ENCODE measurements at places on chromosomes 1 and 21.

DNA sequence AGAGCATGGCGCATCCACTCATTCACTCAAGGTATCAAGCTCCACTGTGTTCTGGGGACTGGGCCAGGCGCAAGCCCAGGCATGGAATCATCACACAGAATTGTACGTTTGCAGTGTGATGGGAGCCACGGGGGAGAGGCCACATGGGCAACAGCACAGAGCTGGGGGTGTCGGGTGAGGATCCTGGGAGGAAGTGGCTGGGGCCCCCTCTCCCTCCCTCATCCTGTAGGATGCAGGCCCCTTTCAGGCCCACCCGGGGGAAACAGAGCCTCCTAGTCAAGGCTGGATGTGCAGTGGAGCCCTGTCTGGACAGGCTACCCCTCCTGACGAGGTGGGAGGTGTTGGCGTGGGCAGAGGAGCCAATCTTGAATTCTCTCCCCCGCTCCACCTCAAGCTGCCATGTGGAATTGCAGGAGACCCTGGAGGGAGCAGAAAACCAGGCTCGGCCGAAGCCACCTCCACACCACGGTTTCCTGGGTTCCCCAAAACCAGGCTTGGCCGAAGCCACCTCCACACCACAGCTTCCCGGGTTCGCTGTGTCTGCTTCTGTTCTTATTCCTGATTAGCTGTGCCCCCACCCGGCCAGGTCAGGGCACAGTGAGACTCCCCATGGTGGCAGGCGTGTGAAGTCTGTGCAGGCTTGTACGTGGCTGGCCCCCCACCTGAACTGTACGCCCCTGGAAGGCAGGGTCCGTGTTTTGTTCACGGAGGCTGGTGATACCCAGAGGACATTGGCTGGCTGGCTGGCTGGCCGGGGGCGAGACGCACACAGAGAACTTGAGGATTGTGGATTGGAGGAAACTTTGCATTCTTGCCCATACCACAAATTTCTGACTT lies 4.2 kb upstream of the C1orf174 start:
- DNase-seq, result no peak

- peak; percentile 18 for DNase-seq
These were observed 71.0 kb downstream of the FOXD2 start for GRCh38 chr1:47508702-47509431.

DNA sequence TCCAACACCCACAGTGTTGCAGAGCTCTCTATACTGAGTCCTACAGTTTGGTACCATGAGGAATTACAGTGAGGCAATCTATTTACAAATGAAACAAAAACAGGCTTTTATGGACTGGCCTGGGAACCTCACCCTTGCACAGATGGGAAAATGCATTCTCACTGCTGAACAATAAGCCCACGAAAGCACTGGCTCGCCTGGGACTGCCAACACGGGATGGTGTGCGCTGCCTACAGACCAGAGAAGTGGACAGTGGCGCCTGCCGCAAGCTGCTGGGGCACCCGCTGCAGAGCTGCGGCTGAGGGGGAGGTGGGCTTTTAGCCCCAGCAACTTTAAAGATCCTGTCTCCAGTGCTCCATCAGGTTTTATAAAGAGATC lies 28.5 kb upstream of the ABCG1 start:
- DNase-seq, result no peak

- DNase-seq, result peak; percentile 81
These were observed 45.8 kb downstream of the TMCC2 start for GRCh38 chr1:205273551-205273982.

GRCh38 chr21:45523411-45524101 lies 18.7 kb downstream of the SLC19A1 start:
- no peak for DNase-seq

- DNase-seq, result no peak
These were observed 201.8 kb downstream of the DYRK1A start for GRCh38 chr21:37568415-37568814.

- no peak for DNase-seq
These were observed 51.0 kb downstream of the KCNK2 start for GRCh38 chr1:215133532-215133931.

- no peak for DNase-seq
These were observed 519.9 kb downstream of the SMYD3 start for GRCh38 chr1:245987219-245987545.

GRCh38 chr1:26705788-26706311 lies 10.0 kb downstream of the ARID1A start:
- peak; percentile 70 for DNase-seq

DNA sequence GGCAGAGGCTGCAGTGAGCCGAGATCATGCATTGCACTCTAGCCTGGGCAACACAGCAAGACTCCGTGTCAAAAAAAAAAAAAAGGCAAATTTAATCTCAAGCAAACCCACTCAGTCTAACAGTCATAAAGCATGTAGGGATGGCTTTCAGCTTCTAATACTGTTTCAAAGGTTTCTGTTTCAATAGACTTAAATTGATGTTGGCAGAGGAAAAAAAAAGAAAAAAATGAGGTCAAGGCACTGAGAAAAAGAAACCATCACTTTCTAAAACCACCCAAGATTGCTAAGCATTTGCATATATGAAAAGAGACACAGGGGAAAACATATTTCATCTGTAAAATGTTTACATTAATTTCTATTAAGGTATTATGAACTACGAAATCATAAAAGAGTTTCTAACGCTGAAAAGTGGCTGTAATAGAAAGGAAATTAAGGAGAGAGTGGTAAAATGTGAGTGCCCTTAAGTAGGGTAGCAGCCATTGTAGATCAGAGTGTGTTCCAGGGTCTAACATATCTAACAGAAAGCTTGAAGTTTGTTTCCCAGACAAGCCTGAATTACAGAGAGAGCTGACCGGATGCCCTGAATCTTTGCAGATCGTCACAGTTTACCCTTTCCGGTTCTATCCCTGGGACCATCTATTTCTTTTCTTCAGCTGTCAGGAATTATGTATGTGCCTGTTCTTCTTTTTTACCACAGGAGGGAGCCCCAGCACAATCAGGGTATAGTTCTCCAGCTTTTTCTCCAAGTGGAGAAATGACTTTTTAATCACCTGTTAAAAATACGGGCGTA lies 70.0 kb downstream of the PLD5 start:
- peak; percentile 37 for DNase-seq

GRCh38 chr1:165467706-165468105 lies 22.8 kb upstream of the RXRG start:
- DNase-seq, result no peak

DNA sequence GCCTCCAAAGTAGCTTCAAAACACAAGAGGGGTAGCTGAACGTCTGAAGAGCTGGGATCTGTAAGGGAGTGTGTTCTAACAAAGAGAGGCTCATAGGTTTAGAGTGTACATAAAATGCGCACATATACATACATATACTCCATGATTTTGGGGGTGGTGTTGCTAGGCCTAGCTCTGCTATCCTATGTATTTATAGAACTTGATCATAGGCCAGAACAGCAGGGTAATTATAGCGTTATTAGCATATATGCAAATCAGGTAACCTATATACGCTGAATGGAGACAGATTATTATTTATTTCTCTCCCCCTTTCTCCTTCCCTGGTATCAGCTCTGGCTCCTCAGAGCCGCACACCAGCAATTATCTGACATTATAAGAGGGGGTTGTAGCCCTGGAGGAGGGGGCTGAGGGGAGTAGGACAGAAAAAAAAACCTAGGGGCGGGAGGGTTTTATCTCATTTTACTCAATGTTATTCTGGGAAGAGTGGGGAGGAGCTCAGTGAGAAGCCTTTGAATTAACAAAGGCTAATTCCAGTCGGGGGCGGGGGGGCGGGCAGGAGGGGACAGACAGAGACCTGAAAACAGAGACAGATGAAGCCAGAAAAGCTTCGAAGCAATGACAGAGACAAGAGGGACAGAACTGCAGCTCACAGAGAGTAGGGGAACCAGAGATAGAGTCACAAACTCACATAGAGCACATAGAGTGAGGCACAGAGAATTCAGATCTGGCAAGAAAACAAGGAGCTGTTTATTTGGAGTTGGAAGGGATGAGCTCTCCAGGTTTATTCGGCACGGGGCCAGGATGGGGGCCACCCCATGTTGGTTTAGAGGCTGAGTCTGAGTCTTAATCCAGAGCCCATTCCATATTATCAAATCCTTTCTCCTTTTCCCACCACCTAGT lies 63.0 kb downstream of the RHBG start:
- no peak for DNase-seq

DNA sequence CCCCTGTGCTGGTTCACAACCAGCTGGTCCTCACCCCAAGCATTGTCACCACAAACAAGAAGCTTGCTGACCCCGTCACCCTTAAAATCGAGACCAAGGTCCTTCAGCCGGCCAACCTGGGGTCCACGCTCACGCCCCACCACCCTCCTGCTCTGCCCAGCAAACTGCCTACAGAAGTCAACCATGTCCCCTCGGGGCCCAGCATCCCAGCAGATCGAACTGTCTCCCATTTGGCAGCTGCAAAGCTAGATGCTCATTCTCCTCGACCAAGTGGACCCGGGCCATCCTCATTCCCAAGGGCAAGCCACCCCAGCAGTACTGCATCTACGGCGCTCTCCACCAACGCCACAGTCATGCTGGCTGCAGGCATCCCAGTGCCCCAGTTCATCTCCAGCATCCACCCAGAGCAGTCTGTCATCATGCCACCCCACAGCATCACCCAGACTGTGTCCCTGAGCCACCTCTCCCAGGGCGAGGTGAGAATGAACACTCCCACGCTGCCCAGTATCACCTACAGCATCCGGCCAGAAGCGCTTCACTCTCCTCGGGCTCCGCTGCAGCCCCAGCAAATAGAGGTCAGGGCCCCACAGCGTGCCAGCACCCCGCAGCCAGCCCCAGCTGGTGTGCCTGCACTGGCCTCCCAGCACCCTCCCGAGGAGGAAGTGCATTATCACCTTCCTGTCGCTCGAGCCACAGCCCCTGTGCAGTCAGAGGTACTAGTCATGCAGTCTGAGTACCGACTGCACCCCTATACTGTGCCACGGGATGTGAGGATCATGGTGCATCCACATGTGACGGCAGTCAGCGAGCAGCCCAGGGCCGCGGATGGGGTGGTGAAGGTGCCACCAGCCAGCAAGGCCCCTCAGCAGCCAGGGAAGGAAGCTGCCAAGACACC lies 40.6 kb downstream of the ZBTB17 start:
- no peak for DNase-seq

GRCh38 chr1:89908672-89909436 lies 86.1 kb upstream of the ZNF326 start:
- no peak for DNase-seq

DNA sequence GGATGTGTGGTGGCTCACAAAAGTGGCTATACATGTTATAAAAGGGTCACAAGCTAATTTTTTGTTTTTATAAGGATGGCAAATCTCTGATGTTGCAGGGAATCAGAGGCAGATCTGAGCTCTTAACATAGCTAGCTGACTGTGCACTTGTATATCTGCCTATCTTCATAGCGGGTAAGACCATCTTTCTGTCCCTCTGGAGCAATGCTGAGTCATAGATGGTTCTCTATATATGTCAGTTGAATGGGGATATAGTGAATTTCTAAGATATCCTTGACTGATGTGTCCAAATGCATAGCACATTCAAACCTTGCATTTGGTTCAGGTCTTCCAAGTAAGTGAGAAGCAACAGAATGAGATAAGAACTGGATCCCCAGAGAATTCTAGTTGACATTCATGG lies 272.6 kb upstream of the PROX1 start:
- no peak for DNase-seq

DNA sequence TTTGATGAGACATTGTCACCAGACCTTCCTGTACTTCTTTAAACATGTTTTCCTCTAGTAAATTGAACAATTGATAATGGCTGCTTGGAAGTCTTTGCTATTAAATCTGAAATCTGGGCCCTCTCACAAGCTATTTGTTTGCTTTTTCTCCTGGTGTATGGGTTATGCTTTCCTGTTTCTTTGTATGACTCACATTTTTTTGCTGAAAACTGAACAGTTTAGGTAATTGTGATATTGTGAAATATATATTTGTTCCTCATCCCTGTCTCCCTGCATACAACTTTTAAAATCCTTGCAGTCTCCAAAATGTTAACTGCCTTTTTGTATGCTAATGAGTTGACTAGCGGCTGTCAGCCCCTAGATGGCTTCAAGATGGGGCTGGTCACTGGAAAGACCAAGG lies 61.6 kb downstream of the MAP3K21 start:
- DNase-seq, result no peak

- DNase-seq, result no peak
These were observed 13.4 kb downstream of the SPOCD1 start for GRCh38 chr1:31802190-31803150.

DNA sequence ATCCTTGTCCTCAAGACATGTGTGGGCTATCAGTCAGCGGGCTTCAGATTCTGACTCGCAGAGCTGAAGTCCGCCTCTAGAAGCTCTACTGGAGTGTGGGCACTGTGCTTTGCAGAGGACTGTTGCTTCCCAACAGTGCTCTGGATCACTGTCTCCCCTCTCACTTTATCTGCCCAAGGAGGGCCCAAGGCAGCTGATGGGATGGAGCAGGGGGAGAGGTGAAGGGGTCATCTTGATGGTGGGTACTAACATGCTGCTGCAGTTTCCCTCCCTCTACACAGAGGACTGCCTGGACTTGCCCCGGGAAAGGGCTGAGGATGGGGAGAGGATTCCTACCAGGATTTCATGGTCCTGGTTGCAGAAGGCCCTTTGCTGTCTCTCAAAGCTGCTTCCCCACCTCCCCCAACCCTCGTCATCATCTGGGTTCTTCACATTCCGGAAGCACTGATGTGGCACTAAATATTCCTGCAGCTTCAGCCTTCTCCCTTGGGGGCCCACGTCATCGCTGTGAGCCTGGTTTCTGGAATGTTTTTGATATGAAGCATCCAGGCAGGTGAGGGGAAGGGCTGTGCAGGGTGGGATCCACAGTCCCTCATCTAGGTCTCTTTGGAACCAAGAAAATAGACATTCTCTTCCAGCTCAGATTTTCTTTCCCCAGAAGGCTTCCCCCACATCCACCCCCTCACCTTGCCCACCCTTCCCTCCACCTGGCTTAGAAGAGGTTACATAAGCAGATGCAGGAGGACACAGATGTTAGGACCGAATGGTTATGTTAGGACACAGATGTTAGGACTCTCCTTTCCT lies 23.2 kb downstream of the NUAK2 start:
- DNase-seq, result peak; percentile 61

- DNase-seq, result no peak
These were observed 65.9 kb downstream of the AGPAT3 start for GRCh38 chr21:43930848-43931375.

DNA sequence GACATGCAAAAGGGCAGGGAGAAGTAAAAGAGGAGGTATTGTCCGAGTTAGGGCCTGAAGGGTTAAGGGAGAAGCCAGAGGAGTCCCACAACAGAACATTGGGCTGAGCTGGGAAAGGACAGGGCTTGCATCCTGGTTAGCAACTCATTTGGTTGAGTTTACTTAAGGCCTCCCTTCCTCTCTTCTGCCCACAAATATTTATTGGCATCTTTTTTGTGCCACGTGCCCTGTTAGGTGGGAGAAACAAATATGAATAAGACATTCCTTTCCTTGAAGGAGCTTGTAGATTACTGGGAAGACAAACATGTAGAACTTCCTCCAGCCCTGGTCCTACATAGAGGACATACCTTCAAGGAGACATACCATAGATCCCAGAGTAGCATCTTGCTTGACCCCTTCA lies 53.0 kb upstream of the PRELP start:
- peak; percentile 14 for DNase-seq

GRCh38 chr1:202547215-202547614 lies 163.0 kb downstream of the SYT2 start:
- no peak for DNase-seq

- no peak for DNase-seq
These were observed 12.2 kb downstream of the SH3BP5L start for GRCh38 chr1:248813546-248813945.

Measured in LoVo (cell line).